Activated CD8-positive, alpha-beta T cell treated with anti-CD3 and anti-CD28 coated beads, Interleukin-2, amount 10 ng/mL, durations not matched to agents 7 days and 5 days (primary cell): ENCODE measurements at places on chromosomes 13 and 19.
A peak's percentile ranks its signal among the peaks of the same experiment; 100 is the strongest.

DNA sequence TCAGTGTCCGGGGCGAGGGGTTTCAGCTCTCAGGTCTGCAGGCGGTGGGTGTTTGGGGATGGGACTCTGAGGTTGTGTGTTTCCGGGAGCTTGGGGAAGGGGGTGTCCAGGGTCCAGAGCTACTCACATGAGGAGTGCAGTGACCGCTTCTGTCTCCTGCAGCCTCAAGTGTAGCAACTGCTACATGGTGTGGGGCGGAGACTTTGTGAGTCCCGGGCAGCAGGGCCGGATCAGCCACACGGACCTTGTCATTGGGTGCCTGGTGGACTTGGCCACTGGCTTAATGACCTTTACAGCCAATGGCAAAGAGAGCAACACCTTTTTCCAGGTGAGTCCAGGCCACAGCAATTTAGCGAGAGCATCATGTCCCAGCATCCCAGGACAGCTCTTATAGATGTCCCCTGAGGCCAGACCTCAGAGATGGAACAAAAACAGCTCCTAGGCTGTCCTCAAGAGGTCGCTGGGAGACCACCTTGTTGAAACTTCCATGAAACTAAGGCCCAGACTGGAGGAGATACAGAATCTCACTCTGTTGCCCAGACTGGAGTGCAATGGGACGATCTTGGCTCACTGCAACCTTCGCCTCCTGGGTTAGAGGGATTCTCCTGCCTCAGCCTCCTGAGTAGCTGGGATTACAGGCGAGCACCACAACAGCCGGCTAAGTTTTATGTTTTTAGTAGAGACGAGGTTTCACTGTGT lies 44.9 kb downstream of the RYR1 start:
- DNase-seq, result peak; percentile 43

- DNase-seq, result no peak
Measured at GRCh38 chr13:82800391-82800790, 1081.9 kb downstream of the SLITRK1 start.

DNA sequence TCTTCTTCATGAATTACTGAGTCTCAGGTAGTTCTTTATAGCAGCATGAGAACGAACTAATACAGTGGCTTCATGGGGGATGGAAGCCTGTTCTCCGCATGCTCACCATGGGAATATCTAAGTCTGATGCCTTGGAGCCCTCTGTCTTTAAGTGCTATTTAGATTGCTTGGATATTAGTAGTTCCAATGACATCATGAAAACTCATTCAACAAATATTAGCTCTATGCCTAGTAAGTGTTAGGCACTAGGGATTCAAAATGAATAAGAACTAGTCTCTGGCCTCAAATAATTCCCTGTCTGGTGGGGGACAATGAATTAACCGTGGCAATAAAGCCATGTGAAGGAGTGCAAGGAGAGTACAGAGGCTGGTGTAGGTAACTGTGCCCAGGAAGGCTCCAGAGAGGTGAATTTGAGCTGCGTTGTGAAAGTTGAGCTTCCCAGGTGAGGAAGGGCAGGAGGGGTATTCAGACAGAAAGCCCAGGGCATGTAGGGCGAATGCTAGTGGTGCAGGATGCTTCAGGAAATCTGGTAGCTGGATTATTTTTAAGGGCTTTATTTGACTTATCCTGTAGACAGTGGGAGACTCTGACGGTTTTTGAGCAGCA lies 6.1 kb upstream of the WASF3 start:
- DNase-seq, result no peak

GRCh38 chr19:50962245-50962644 lies 7.1 kb downstream of the KLK6 start:
- no peak for DNase-seq

- DNase-seq, result peak; percentile 34
Measured at GRCh38 chr13:30870049-30870884, 35.8 kb upstream of the MEDAG start.

- no peak for DNase-seq
Measured at GRCh38 chr19:8148410-8149260, 757 bp downstream of the FBN3 start.

GRCh38 chr13:32455594-32455903 lies 27.6 kb upstream of the N4BP2L1 start:
- no peak for DNase-seq
